ENCODE measurements at places on chromosomes 4 and X.

- no peak for DNase-seq
Measured at GRCh38 chrX:1492421-1493012, 39.8 kb upstream of the ASMTL start.

DNA sequence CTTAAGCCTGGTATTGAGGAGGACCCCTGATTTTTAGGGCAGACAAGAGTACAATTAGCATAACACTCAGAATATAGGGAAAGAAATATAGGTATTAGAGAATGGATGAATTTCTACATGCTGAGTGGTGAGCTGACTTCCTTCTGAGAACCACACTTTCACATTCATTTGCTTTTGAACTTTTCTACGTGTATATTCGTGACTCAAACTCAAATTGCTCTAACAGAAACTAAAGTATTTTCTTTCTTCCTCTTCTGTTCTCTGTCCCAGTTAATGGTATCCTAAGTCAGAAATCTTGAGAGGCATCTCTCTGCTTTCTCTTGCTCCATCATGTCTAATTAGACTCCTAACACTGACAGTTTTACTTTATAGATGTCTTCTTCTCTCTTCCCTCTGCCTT, 103.2 kb upstream of the CITED1 start:
- no peak for DNase-seq

- no peak for DNase-seq
Measured at GRCh38 chrX:135421932-135422809, at the start of gene SMIM10L2A. Gene SMIM10L2A, plus strand, starts transcription at chrX:135421944. Its CDS starts 188 bp downstream, at chrX:135422132.

- peak; percentile 70 for DNase-seq
Measured at GRCh38 chrX:150478496-150479492, 89.6 kb upstream of the MTM1 start.
